ENCODE measurements at places on chromosomes 16 and 17.
A peak's percentile ranks its signal among the peaks of the same experiment; 100 is the strongest.

DNA sequence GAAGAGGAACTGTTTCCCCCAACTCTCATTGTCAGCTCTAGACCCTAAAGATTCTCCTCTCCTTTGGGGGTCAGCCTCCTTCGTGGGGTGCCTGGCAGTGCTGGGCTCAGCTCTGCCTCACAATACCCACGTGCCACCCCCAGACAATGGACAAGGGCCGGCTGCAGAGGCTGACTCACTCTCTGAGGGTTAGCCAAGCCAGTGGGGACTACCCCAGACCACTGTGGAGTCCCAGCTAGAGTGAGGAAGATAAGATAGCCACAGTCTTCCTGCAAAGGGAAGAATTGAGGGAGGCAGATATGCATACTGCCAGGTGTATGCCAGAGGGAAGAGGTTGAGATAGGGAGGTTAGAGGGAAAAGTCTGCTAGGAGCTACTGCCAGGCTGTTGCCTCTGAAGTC, 13.5 kb upstream of the MTMR4 start:
- DNase-seq: no peak

GRCh38 chr17:36949461-36949927, 740 bp downstream of the AATF start:
- DNase-seq: no peak

- DNase-seq: no peak
These were observed 99.7 kb downstream of the CDH8 start for GRCh38 chr16:61936522-61936921.

GRCh38 chr17:64385187-64386083, 5.2 kb downstream of the PECAM1 start:
- peak; percentile 55 for DNase-seq

GRCh38 chr17:9750524-9750923, 40.9 kb downstream of the DHRS7C start:
- DNase-seq: no peak

- no peak for DNase-seq
These were observed 2.5 kb downstream of the IRX6 start for GRCh38 chr16:55326261-55327092.

DNA sequence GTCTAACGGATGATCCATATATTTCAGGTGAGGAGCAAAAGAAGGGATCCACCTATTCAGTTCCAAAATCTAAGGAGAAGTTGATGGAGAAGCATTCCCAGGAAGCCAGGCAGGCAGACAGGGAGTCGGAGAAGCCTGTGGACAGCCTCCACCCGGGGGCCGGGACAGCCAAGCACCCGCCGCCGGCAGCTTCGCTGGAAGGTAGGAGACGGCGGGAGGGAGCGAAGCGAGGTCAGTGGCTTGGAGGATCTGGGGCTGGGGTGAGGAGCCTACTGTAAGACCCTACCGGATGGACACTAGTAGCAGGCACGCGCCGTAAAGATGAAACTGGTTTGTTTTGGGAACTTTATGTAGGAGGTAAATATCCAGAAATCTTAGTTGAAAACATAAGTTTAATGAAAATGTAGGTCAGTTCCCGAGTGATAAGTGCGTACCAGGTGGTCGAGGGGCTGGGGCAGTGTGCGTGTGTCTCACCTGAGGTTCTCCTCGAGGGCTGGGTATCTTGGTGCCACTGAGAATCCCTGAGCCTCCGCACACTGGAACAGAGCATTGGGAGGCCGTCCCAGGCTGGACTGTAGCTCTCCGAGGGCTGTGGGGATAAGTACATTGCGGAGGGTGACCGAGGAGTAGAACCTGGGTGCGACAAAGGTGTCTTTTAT, 714 bp downstream of the SPATA33 start:
- no peak for DNase-seq

GRCh38 chr16:27084307-27085028, 17.7 kb downstream of the C16orf82 start:
- DNase-seq: no peak

GRCh38 chr17:37090941-37091340, 142.2 kb downstream of the AATF start:
- DNase-seq: no peak

DNA sequence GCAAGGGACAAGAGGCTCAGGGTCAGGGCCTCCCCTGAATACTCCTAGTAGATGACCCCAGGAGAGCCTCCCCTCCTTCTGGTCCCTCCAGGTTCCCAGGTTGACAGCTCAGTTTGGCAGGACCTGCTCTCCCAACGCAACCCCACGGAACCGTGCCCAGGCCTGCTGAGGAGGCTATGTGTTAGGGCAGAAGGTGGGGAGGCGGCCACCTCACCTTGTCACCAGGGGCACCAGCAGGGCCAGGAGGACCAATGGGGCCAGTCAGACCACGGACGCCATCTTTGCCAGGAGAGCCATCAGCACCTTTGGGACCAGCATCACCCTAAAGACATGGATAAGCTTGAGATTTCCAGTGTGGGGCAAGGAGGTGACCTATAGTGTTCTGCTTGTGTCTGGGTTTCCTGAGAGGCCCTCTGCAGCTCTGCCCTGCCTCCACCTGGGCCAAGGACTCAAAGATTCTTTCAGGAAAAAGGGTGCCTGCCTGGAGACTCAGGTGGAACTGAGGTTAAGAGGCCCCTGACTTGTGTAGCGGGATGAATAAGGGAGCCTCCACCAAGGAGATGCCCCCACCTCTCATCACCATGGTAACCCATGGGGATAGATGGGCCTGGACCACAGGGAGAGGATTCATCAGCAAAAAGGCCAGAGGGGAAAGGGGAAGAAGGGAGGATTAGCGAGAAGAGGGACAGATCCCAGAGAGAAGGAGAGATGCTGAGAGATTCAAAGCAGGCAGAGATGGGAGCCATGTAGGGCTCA, 10.7 kb downstream of the COL1A1 start:
- no peak for DNase-seq

- no peak for DNase-seq
These were observed 884 bp upstream of the JPT1 start for GRCh38 chr17:75155191-75155601.

- DNase-seq: no peak
These were observed 28.2 kb downstream of the ADAMTS18 start for GRCh38 chr16:77406680-77407079.

DNA sequence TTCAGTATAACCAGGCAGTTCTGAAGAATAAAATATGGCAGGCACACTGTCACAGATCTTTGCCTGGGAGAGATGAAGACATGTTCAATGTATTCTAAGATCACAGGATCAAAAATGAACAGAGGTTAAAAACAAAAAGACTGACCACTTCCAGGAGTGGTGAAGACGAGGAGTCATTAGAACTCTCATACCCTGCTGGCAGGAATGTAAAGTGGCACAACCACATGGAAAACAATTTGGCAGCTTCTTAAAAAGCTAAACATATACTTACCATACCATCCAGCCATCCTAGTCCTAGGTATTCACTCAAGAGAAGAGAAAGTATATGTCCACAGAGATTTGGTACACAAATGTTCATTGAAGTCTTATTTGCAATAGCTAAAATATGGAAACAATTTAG, 406.3 kb downstream of the NPIPA8 start:
- DNase-seq: no peak

- DNase-seq: no peak
These were observed 16.2 kb upstream of the RMI2 start for GRCh38 chr16:11329071-11329491.

DNA sequence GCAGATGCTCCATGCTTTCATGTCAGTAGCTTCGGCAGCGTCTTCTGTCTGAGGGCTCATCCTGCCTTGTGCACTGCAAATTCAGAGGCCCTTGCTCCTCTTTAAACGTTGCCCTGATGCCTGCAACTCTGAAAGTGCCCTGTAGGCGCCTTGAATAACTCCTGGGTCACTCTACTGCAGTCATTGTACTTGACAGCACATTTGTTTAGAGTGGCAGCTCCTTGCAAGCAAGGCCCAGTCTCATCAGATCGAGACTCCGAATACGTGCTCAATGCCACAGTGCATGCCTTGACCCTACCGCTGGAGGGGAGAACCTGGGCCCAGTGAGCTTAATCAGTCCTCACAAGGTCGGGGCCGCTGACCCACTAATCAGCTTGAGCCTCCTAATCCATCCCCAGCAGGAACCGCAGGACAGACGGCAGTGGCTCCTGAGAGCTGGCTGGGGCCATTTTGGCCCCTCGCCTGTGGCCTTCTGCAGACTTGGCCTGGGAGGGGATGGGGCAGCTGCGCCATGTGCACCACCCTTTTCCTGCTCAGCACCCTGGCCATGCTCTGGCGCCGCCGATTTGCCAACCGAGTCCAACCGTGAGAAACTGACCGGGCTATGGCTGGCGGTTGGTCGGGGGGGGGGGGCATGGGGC, at the start of gene PRCD:
Gene PRCD, plus strand, starts transcription at position 414 of the 641 bp plus-strand sequence. Its CDS starts 98 bp downstream, at position 512.
- DNase-seq: no peak

DNA sequence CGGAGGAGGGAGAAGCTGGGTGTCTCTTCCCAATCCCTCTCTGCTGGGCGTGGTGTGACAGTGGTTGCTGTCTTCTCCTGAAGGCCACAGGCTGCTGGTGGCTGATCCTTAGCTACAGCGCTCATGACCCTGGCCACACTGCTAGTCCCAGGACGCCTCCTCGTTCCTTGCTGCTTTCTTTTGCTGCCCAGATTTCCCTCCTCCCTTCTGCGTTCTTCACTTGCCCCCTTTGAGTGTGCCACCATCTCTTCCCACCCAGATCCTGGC, 90.1 kb downstream of the MRC2 start:
- DNase-seq: no peak

DNA sequence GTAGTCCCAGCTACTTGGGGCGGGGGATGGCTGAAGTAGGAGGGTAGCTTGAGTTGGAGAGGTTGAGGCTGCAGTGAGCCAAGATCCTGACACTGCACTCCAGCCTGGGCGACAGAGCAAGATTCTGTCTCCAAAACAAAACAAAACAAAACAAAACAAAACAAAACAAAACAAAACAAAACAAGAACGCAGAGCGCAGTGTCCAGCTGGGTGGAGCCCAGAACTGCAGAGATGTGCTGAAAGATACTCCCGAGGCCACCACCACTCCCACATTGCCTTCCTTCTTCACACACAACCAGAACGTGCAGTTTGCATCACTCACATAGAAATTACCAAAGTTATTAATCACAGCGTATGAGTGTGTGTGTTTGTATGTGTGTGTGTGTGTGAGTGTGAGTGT, 222.9 kb upstream of the ASIC2 start:
- no peak for DNase-seq

- DNase-seq: no peak
These were observed 1.1 kb downstream of the MAPT start for GRCh38 chr17:45895304-45895968.

DNA sequence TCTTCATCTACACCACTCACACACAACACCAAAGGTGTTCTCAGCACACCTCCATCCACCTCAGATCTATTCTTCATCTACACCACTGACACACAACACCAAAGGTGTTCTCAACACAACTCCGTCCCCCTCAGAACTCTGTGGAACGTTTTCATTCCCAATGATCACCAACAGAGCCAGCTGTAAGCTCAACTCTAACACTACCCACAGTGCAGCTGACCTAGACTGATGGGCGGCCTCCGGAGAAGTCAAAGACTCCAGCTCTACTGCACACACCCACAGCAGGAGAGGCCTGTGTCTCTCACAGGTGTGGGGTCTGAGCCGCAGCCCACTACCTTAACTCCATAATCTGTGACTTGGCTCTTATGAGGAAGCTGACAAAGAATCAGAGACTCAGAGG, 50.7 kb downstream of the ANKRD11 start:
- no peak for DNase-seq

DNA sequence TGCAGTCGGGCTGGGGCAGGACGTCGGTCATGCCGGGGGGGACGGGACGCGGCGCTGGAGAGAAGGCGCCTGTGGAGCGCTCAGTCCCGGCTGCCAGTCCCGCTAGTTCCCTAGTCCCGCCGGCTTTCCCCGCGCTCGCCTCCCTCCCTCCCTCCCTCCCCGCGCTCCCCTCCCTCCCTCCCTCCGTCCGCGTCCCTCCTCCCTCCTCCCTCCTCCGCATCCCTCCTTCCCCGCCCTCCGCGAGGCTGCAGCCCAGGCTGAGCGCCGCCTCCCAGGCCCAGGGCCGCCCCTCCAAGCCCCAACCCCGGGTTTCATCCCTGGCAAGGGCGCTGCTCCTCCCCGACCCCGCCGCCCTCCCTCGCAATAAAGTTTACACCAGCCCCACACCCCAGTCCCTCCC, 34.8 kb downstream of the TIMM22 start:
- DNase-seq: no peak

- DNase-seq: no peak
These were observed 6.3 kb downstream of the TPPP3 start for GRCh38 chr16:67386861-67387455.

DNA sequence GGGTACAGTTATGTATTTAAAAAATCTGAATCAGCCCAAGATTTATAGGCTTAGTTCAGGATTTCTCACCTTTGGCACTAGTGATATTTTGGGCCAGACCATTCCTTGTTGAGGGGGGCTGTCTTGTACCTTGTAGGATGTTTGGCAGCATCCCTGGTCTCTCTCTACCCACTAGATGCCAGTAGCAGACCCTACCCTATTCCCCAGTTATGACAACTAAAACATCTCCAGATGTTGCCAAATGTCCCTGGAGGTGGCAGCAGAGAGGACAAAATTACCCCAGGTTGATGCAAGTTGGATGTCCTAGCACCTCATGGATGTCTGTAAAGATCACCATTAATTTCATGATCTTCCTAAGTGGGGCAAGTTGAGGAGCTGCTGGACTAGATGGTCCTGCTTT, 45.8 kb downstream of the SYT17 start:
- DNase-seq: no peak

DNA sequence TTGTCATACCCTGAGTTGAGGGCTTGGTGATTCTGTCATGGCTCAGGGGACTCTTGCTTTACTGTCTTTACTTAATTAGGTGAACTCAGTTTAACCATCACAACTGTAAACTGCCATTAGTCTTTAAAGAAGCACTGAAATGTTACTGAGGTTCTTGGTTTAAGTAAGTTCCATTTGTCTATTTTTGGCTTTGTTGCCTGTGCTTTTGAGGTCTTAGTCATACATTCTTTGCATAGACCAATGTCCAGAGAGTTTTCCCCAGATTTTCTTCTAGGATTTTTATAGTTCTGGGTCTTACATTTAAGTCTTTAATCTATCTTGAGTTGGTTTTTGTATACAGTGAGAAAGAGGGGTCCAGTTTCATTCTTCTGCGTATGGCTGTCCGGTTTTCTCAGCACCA, 137.5 kb downstream of the SOCS1 start:
- no peak for DNase-seq

- no peak for DNase-seq
These were observed 17.0 kb upstream of the DNASE1 start for GRCh38 chr16:3637371-3637923.

GRCh38 chr16:46658925-46659324, 30.1 kb downstream of the VPS35 start:
- DNase-seq: no peak

GRCh38 chr17:419073-419735, 66.6 kb upstream of the RPH3AL start:
- no peak for DNase-seq

- DNase-seq: no peak
These were observed 165.9 kb upstream of the CHMP6 start for GRCh38 chr17:80825471-80826345.

GRCh38 chr16:78684655-78685375, 585.4 kb downstream of the WWOX start:
- no peak for DNase-seq

- no peak for DNase-seq
These were observed 858 bp upstream of the ASPSCR1 start for GRCh38 chr17:81976332-81977210.

GRCh38 chr17:31524926-31525800, 133.7 kb downstream of the RAB11FIP4 start:
- peak; percentile 78 for DNase-seq

GRCh38 chr16:81639348-81639747, 139.7 kb upstream of the PLCG2 start:
- DNase-seq: no peak

- DNase-seq: peak; percentile 80
These were observed 55.9 kb upstream of the ADCY7 start for GRCh38 chr16:50210266-50211038.
